Hematopoietic multipotent progenitor cell treated with erythropoietin and hydrocortisone succinate and interleukin-3 and kit ligand, for 17 days (in vitro differentiated cells): ENCODE measurements at places on chromosomes 6 and 20.

- no peak for DNase-seq
Measured at GRCh38 chr6:24089736-24090135, 36.3 kb upstream of the NRSN1 start.

- DNase-seq: no peak
Measured at GRCh38 chr6:23611776-23612381, 514.1 kb upstream of the NRSN1 start.

- DNase-seq: no peak
Measured at GRCh38 chr6:46651816-46652215, 802 bp downstream of the CYP39A1 start.

- DNase-seq: no peak
Measured at GRCh38 chr6:164108869-164109769, 694.6 kb downstream of the QKI start.

DNA sequence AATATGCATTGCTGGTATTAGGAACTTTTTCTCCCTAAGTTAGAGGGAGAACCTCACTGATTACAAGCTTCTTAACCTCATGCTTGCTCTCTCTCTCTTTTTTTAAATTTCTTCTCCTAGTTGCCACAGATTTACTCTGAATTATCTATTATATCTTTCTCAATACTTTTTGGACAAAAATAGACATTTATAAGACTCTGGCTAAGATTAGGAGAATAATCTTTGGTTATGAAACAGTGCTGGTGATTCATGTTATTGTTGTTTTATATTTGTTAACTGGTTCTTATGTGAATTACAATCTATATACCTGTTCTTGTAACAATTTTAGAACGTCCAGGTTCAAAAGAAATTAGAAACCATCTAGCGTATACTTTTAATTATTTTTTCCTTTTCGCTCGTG, 187.8 kb downstream of the OGFRL1 start:
- DNase-seq: no peak

- no peak for DNase-seq
Measured at GRCh38 chr6:149076355-149076734, 241.2 kb upstream of the TAB2 start.
